ENCODE measurements at places on chromosomes 13 and 19. TPM values are rescaled to one million over a fixed set of nuclear protein-coding genes. Genes with fewer than 3 reads are reported as not detected.

ZNF112 gene
- 2.3 TPM for total RNA-seq

ZNF728 gene
- not detected for total RNA-seq

PEAK3 gene
- 0.22 TPM for total RNA-seq

CAMSAP3 gene
- 4.8 TPM for total RNA-seq

KCNJ14 gene
- 1.2 TPM for total RNA-seq

PHLDB3 gene
- 9.0 TPM for total RNA-seq

ERVK3-1 gene
- total RNA-seq, result 90.4 TPM

FGF21 gene
- not detected for total RNA-seq
